NCI-H1048 (cell line): ENCODE measurements at places on chromosomes 2 and 18.

DNA sequence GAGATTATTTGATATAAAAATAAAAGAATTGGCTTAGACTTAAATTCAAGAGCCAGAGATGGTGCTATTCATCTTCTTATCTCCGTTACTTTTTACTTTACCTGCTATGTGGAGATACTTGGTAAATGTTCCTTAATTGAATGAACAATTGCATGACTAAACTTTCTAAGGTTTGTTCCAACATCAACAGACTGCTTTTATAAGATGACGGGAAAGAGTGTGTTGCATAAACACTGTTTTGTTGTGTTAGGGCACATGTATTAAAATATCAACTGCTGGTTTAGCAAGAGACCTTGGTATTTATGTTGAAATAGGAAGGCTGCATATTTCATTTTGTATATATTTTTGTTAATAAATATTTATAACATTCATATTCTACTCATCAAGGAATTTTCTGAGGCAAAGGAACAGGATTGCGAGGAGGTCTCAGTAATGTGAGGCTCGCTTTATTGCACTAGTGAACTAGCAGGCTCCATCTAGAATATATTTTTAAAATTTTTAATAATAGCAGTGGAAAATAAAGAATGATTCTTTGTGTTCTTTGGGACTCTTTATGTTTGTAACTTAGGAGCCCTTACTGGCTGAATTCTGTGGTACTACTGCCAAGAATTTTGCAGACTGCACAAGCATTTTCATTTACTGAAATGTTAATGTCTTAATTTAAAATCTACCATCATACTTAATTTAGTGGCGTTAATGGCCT is 10.7 kb upstream of the NFE2L2 start:
- no peak for DNase-seq

DNA sequence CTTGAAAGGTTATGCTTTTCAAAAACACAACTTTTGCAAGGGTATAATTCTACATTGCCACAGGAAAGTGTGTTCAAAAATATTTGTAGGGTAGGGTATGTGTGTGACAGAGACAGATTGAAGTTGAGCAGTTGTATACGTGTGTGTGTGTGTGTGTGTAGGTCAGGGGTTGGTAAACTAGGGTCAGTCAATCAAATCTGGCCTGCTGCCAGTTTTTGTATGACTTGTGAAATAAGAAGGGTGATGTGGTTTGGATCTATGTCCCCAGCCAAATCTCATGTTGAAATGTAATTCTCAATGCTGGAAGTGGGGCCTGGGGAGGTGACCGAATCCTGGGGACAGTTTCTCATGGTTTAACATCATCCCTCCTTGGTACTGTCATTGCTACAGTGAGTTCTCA is 148.2 kb downstream of the CERS6 start:
- DNase-seq: no peak

DNA sequence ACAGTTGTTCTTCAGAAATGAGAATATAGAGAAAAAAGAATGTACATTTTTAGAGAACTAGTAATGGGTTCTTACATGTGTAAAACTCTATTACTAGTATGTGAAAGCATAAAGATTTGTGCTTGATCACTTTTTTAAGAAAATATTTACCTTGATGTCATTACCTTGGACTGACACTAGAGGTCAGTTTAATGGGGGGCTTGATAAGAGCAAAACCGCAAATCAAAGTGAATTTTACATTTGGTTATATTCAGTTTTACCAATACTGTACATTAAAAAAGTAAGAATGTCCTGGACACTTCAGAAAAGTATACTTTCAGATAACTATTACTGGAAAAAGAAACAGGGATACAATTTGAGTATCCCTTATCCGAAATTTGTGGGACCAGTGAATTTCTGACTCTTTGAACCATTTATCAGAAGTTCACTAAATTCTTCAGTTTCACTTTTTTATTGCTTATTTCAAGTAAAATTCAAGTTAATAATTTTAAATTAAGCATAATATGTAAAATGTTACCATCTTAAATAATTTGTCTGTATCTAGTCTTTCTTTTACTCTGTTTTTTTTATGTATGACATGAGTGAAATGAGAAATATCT is 1149.5 kb downstream of the DSC3 start:
- DNase-seq: no peak

DNA sequence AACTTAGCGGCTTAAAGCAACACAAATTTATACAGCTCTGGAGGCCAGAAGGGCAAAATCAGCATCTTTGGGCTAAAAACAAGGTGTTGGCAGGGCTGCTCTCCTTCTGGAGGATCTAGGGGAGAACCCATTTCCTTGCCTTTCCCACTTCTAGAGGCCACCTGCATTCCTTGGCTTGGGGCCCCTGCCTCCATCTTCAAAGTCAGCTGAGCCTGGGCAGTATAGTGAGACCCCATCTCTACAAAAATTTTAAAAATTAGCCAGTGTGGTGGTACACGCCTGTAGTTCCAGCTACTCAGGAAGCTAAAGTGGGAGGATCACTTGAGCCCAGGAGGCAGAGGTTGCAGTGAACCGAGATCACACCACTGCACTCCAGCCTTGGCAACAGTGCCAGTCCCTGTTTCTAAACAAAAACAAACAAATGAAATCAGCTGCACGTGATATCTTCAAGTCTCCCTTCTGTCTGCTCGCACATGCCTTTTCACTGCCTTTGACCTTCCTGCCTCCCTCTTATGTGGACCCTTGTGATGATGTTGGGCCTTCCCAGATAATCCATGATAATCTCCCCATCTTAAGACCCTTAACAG is 200.6 kb downstream of the ZFP36L2 start:
- no peak for DNase-seq

DNA sequence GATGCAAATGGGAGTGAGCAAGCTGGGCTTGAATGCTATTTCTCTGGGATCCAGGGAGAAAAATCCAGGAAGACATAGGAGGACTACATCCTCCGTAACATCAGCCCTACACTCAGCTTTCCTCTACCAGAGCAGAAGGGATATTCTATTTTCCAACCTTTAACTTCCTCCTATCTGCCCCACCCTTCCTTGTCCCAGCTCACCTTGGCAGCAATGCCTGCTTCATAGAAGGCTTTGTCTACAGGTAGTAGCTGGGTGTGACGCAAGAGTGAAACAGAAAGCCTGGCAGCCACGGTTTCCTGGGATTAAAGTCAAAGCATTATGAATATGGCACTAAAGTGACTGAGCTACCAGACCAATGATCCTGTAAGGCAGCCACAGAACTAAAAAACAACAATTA is 3.9 kb downstream of the KRTCAP3 start:
- no peak for DNase-seq

DNA sequence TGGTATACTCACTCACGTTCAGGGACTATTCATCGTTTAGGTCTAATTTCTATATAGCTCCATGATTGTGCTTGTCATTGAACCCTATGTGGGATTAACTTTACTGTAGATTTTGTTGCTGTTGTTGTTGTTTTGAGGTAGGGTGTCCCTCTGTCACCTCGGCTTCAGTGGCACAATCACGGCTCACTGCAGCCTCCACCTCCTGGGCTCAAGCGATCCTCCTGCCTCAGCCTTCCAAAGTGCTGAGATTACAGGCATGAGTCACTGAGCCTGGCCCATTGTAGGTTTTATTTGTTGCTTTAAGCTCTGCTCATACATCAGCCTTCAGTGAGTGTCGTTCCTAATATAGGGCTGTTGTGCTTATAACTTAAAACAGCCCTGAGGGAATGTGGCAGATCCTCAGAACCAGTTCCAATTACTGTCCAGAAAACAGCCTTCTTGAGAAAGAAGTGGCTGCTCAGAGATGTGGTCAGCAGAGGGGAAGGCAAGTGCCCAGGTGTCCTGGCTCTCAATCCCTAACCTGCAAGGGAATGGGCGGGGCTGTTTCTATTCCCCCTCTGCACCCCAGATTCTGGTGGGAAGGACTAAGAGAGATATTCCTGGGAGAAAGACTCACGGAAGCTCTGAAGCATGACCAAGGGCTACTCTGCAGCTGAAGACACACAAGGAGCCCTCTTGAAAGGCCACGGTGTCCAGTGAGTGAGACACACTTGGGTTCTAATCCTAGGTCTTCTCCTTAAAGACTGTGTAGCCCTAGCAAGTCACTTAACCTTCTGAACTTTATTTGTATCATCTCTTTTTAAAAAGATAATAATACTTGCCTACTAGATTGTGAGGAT is 79.6 kb upstream of the LCLAT1 start:
- no peak for DNase-seq

DNA sequence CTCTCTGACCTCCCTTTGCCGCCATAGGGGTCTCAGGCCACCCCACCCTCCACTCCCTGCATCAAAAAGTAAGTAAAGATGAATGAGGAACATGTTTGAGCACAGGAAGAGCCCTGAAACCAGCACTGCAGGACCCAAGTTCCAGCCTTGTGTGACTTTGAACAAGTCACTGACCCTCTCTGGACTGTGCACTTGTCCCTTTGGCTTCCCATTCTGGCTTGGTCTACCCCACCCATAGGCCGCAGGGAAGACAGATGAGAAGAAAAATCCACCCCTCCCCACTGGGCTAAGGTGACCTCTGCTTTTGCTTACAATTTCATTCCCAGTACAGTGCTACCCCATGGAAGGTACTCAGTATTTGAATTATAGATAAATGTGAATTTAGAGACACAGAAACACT is 43.8 kb downstream of the TMEM17 start:
- no peak for DNase-seq

DNA sequence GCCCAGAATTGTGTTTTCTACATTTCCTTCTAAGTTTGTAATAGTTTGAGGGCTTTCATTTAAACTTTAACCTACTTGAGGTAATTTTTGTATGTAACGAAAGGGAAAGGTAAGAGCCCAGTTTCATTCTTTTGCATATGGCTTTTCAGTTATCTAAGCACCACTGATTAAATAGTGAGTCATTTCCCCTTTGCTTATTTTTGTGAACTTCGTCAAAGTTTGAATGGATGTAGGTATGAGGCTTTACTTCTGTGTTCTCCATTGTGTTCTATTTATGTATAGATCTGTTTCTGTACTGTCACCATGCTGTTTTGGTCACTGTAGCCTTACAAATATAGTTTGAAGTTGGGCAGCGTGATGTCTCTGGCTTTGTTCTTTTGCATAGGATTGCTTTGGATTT is 944.8 kb upstream of the CNTNAP5 start:
- DNase-seq: no peak

GRCh38 chr2:10073706-10074105 is 6.5 kb downstream of the CYS1 start:
- no peak for DNase-seq

DNA sequence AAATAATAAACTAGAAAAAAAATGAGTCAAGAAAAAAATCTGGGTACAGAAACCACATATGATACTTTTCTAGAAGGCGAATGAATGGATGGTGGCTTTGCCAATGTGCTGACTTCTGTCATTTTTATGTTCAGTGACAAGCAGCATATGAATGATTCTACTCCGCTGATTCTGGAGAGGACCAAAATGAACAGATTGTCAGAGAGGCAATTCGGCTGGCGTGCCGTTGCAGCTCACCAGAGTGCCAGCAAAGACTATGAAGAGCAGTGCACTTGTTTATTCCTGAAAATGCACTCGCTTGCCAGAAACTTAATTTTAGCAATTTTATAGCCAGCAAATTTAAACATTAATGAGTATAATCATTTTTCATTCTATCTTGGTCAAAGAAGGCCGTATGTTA is 105.9 kb upstream of the NYAP2 start:
- no peak for DNase-seq

- no peak for DNase-seq
Observed at GRCh38 chr18:79950515-79951341, 725 bp downstream of the SLC66A2 start.

- no peak for DNase-seq
Observed at GRCh38 chr18:35377875-35378573, 887 bp upstream of the ZNF396 start.

DNA sequence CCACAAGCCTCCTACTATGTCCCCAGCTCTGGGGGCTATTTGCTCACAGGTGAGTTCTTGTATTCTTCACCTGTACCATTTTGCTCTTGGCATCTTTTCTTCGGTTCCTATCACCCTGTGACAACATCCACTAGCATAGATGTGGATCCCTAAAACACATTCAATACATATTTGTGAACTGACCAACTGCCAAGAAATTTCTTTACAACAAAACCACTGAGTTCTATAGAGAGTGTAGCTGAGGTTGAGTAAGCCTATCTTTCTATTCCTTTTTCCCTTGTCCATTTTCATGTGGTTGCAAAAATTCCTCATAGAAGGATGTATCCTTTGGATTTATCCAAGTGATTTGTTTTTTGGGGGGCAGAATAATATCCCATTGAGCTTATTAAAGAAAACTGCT is 192.7 kb upstream of the ITGA4 start:
- DNase-seq: no peak

GRCh38 chr2:36330473-36331395 is 24.8 kb upstream of the CRIM1 start:
- no peak for DNase-seq

- DNase-seq: no peak
Observed at GRCh38 chr18:79611040-79611681, 68.4 kb upstream of the CTDP1 start.

- DNase-seq: no peak
Observed at GRCh38 chr2:100987536-100987935, 14.6 kb upstream of the RPL31 start.

DNA sequence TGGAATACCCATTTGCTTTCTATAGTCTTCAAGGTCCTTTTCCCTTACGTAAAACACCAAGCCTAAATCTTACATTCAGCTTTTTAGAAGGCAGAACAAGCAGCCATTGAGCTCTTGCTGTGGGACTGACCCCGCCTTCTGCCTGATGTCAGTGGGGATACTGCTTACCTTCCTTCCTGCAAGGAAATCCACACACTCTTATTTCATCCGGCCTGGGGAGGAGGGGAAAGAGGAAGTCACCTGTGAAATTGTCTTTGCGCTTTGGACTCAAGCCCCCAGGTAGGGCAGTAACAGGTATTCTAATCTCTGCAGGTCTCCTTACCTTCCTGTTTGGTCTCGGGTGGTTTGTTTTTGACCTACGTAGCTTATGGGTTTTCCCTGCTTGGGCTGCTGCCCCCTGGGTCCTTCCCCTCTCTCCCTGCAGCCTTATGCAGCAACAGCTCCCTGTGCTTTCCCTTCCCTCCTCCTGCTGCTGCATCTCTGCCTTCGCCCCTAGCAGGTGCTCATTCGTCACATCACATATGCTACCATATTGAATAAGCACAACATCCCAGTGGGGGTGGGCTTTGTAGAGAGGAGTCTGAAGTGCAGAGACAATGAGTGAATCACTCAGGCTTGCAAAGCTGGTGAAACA is 402.5 kb upstream of the TRIB2 start:
- DNase-seq: no peak

- DNase-seq: no peak
Observed at GRCh38 chr18:43525169-43525568, 247.9 kb upstream of the SYT4 start.

- DNase-seq: no peak
Observed at GRCh38 chr2:149430743-149431736, 100.7 kb downstream of the LYPD6 start.

DNA sequence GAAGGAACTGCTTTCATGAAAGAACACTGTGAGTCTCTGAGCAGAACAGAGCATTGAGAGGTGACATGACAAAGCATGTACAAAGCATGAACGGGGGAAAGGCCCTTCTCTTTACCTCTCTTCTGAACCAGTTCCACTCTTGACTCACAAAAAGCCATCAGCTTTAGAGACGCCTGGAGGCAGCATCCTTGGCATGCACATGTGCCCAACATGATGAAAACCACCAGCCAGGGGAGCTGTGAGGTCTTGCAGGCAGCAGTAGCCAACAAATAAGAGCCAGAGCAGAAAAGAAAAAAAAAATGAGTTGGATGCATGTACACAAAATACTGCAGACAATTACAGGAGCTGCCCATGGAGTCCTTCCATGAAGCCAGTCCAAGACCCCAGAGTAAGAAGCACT is 95.5 kb upstream of the AGAP1 start:
- DNase-seq: no peak

- DNase-seq: no peak
Observed at GRCh38 chr2:202344178-202344577, 31.9 kb upstream of the BMPR2 start.
